ENCODE measurements at places on chromosomes 1 and 21.

GRCh38 chr1:209132736-209133467 is 450.6 kb upstream of the CAMK1G start:
- no peak for DNase-seq

DNA sequence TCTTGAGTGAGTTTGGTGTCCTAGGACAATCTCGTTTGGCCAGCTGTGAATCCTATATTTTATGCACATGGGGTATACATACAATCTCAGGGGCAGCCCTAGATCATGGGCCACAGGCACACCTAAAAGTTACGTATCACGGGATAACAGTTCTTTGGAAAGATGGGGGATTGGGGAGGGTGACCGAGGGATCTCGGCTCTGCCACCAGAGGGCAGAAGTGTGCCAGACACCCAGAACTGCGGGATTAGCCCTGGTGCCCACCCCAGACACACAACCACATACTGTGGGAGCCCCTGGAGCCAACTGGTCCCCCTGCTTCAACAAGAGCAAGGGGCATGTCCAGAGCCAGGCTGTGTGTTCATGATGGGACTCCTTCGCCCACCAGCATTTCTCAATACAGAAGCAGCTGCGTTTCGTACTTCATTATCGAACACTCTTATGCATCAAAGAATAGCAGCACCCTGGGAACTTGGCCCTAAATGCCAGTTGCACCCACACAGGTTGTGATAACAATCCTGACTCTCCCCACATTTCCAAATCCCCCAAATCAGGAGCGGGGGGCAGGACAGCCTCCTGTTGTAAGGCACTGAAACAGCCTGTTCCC is 37.4 kb downstream of the TMCO4 start:
- DNase-seq: no peak

- DNase-seq: no peak
Measured at GRCh38 chr1:43444836-43445235, 8.9 kb downstream of the HYI start.

GRCh38 chr1:23522244-23522982 is 8.6 kb downstream of the E2F2 start:
- no peak for DNase-seq

GRCh38 chr1:218815076-218815475 is 358.6 kb upstream of the LYPLAL1 start:
- DNase-seq: no peak

DNA sequence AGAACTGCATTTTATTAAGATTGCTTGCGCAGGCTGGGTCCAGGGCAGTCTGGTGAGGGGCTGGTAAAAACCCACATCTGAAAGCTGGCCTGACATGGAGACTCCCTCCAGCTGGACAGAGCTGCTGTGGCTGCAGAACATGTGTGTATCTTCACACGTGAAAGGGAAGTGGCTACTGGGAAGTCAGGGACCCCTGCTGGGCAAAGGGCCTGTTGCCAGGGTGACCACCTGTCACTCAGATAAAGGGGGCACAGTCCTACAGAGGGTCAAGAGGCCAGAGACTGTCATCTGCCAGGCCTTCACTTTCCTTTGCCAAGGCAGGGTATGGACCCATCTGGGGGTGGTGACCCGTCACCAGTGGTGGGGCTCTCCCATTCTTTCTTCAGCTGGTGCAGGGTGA is 17.5 kb downstream of the NKAIN1 start:
- no peak for DNase-seq

DNA sequence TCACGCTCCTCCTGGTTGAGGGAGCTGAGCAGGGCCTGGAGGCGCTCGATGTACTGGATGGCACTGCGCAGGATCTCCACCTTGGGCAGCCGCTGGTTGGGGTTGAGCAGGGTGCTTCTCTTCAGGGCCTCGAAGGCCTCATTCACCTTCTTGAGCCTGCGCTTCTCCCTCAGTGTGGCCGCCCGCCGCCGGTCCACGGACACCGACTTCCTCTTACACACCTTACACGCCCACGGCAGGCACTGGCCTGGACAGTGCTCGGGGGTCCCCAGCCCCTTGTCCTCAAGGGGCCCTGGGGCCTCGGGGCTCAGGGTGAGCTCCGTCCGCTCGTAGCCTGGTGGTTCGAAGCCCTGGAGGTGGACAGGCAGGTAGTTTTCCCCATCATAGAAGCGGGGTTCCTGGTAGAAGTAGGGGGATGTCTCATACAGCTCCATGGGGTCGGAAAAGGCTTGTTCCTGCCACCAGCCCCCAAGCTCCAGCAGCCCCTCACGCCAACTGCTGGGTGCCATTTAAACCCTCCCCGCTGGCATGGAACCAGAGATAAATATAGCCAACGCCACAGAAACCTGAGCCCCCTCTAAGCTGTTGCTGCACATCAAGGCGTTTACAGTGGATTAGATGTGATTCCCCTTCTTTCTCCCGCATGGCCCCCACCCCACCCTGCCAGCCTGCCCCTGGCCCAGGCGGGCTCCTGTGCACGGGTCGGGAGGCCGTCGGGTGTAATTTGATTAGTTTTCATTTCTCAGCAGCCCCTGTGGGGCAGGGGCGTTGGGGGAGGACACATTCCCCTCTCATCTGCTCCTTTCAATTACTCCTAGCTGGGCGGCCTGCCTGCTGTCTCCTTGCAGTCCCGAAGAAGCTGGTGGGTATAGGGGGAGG is at the start of gene MYOG:
Gene MYOG (minus strand): TSS at position 485 of the 879 bp plus-strand sequence. CDS start 51 bp downstream, at position 434.
- DNase-seq: no peak

DNA sequence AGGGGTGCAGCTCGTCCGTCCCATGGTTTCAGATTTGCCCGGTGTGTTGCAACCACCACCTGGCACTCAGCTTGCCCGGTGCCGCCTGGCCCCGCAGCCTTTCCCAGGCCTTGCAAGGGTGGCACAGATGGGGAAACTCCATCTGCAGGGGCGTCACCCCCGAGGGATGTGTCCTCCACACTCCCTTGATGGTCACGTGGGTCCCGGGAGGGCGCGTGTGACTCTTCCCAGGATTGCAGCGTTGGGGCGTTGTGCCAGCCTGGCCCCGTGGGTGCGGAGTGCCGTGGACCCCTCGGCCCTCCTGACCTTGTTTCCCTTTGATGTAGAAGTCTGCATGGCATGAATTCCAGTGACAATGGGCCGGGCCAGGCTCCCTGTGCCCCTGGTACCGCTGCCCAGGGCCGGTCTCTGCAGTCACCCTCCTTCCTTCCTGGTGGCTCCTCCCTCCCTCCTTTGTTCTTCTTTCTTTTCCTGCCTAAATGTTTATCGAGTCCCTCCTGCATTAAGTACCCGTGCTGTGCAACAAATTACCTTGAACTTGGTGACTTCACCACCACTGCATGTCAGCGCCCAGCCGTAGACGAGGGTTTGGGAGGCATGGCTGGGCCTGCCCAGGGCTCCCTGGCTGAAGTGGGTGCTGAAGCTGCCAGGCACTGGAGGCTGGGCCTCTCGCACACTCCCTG is 22.9 kb downstream of the RRP1 start:
- DNase-seq: no peak

DNA sequence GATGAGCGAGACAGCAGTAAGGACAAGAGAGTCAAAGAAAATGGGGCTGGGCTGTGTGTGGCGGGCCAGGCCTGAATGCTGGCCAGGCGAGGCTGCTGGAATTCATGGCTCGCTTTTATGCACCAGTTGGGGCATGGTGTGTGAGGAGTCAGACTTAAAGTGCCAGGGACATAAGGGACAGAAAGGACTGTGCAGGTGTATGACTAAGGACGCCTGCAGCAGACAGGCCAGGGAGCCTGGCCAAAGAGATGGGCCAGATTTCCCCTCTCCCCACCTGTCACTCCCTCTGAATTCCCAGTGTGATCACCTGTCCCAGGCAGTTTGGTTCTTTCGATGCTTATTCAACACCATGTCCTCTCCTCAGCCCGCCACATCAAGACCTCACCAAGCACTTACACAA is 16.9 kb upstream of the SMIM12 start:
- DNase-seq: no peak

DNA sequence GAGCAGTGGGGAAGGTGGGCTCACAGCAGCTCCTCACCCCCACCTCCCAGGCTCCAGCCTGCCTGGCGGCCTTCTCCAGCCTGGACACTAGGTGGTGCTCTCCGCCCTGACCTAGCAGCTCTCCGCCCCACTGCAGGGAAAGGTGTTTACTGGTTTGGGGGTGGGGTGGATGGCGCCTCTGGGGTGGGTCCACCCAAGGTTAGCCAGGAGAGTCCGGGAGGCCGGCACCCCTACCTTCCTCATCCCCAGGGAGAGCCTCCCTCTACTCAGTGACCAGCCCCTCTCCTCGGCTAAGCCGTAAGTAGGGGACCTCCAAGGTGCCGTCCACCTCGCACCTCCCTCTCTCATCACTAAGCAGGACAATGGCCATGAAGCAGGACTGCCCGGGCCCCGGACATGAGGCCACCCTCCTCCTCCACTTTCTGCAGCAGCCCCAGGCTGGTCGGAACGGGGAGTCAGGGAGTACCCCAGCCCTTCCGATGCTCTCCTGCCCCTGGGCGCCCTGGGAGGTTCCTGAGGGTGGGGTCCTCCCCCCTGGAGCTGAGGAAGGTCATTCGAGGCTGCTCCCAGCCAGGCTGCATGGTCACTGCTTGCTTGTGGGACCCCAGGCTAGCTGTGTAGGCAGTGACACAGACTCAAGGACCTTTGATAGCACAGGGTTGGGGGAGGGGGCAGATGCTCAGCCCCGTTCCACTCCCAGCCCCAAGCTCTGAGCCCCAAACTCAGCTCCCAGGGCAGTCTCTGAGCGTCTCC is 101.4 kb upstream of the VAMP3 start:
- DNase-seq: no peak

GRCh38 chr1:103194060-103194459 is 85.7 kb upstream of the COL11A1 start:
- DNase-seq: no peak

- DNase-seq: no peak
Measured at GRCh38 chr1:33623811-33624210, 151.4 kb downstream of the ZSCAN20 start.
